ENCODE measurements at places on chromosomes 11 and 22.

GRCh38 chr22:44261861-44262595 is 50.7 kb downstream of the SHISAL1 start:
- DNase-seq = no peak

DNA sequence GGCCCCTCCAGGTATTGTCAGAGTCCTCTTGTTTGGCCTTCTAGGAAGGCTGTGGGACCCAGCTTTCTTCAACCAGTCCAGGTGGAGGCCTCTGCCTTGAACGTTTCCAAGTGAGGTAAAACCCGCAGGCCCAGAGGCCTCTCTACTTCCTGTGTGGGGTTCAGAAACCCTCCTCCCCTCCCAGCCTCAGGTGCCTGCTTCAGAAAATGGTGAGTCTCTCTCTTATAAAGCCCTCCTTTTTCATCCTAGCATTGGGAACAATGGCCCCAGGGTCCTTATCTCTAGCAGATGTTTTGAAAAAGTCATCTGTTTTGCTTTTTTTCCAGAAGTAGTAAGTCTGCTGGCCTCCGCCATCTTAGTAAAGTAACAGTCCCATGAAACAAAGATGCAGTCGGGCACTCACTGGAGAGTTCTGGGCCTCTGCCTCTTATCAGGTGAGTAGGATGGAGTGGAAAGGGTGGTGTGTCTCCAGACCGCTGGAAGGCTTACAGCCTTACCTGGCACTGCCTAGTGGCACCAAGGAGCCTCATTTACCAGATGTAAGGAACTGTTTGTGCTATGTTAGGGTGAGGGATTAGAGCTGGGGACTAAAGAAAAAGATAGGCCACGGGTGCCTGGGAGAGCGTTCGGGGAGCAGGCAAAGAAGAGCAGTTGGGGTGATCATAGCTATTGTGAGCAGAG is at the start of gene CD3E:
Gene CD3E, plus strand, starts transcription at position 163 of the 681 bp plus-strand sequence. Its CDS starts 223 bp downstream, at position 386.
- DNase-seq = peak; percentile 53

- DNase-seq = no peak
These were observed 649 bp downstream of the SELENOO start for GRCh38 chr22:50201191-50202129.

- DNase-seq = no peak
These were observed 6.6 kb upstream of the BID start for GRCh38 chr22:17780741-17781318.

- DNase-seq = no peak
These were observed 10.0 kb upstream of the PEX26 start for GRCh38 chr22:18067548-18068341.

- DNase-seq = no peak
These were observed 87.5 kb upstream of the RRM1 start for GRCh38 chr11:4006946-4007680.

- no peak for DNase-seq
These were observed 70.4 kb downstream of the GLYATL1 start for GRCh38 chr11:59009661-59010060.

GRCh38 chr11:1882265-1883238 is 9.1 kb downstream of the PRR33 start:
- peak; percentile 68 for DNase-seq

- no peak for DNase-seq
These were observed 10.2 kb downstream of the DGKZ start for GRCh38 chr11:46357483-46357936.

GRCh38 chr22:49807780-49808708 is 19.6 kb downstream of the BRD1 start:
- peak; percentile 34 for DNase-seq

DNA sequence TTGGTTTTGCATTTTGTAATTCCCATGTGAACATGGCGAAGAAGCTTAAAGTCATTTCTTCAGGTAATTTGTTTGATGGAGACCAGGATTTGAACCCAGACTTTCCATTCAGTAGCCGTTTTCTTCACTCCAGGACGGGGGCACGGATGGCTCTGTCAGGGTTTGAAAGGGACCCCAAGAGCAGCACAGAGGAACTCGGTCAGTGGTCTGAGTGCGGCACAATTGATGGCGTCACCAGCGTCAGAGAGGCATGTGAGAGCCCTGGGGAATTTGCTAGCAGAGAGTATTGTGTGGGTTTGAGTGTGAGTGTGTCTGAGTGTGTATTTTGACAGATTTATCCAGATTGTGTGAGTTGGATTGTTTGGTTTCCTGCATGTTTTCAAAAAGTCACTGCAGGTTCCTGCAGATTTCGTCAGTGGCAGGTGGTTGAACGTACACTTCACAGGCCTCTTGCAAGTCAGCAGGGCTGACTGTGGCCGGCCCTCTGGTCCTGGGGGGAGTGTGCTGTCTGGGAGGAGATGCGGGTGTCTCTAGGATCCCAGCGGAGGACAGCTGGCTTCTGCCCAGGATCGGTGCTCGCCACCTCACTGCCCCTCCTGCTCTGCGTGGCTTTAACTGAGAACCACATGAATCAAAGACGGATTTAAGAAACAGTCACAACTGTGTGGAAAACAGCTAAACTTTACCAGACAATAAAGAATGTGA is 199.3 kb downstream of the TBC1D22A start:
- no peak for DNase-seq

DNA sequence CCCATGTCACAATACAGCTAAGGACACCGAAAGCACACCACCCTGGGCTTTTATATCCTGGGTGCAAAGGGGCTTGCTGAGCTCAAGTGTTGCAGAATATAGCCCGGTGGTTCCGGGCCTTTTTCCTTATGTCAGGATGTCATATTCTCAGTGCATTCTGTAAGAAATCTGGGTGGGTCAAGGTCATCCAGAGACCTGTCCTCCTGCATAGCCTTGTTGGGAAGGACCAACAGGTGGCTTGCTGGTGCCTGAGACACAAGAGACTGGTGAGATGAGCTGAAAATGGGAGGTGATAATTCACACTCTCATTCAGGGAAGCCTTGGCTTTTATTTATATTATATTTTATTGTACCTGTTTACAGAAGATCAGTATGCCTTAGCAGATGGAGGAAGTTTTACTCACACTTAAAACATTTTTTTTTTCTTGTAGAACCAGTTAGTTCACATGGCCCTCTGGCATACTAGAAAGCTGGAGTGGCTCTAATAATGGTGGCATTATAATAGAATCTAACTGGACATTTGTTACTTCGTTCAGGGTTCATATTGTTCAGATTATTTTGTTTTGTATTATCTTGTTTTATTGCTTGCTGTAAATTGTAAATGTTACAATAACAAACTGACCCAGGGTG is 14.6 kb upstream of the TMEM123 start:
- no peak for DNase-seq

DNA sequence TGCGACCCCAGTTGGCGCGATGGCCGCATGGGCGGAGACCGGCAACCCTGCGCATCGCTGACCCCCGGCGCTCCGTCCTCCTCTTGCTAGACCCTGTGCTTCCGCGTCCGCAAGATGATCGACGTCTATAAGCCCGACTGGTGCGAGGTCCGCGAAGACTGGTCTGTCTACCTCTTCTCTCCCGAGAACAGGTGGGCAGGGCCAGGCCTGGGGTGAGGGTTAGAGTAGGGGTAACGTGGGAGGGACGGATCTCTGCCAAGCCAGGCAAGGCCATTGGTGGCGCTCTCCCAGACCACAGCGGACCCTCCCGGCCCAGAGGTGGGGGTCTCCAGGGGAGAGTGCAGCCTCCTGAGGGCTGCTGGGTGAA is 92.1 kb downstream of the CACNA1I start:
- DNase-seq = no peak

DNA sequence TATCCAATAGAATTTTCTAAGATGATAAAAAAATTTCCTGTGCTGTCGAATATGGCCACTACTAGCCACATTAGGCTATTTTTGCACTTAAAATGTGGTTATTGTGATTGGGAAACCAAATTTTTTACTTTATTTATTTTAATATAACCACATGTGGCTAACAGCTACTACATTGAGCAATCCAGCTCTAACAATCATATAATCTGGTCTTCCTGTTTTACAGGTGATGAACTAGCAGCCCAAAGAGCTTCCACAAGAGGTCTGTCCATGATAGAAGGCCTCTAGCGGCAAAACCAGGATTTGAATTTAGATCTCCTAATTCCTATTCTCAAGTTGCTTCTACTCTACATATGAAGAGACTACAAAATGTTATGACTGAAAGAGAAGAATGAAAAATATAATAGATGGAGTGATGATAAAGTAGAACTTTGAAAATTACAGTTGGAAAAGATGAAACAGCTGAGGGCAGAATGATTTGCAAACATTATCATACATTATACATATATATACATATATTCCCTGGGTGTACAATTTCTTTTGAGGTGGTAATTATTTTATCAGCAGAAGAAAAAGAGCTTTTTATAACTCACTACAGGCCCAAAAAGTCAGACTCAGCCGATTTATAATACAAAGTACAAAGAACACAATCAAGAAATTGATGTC is 363.5 kb upstream of the PITPNB start:
- no peak for DNase-seq

GRCh38 chr11:123181075-123181474 is 14.0 kb downstream of the CLMP start:
- no peak for DNase-seq

DNA sequence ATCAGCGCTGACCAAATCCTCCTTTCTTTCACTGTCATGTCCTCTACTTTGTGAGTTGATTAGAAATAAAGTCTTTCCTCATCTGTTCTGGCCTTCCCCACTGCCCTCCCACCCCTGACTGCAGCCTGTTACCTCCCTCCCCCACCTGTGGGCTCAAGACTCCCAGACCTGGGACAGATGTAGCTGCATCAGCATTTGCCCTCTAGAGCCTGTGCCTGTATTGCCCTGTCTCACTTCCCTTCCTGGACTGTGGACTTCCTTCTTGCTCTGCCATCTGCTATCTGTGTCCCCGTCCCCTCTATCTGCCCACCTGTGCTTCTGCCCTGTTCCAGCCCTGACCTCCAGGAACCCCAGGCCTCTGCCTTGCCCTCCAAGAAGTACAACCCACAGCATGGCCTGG is 122.5 kb downstream of the GALNT18 start:
- no peak for DNase-seq

GRCh38 chr11:7436657-7437056 is 48.6 kb upstream of the OLFML1 start:
- DNase-seq = no peak

DNA sequence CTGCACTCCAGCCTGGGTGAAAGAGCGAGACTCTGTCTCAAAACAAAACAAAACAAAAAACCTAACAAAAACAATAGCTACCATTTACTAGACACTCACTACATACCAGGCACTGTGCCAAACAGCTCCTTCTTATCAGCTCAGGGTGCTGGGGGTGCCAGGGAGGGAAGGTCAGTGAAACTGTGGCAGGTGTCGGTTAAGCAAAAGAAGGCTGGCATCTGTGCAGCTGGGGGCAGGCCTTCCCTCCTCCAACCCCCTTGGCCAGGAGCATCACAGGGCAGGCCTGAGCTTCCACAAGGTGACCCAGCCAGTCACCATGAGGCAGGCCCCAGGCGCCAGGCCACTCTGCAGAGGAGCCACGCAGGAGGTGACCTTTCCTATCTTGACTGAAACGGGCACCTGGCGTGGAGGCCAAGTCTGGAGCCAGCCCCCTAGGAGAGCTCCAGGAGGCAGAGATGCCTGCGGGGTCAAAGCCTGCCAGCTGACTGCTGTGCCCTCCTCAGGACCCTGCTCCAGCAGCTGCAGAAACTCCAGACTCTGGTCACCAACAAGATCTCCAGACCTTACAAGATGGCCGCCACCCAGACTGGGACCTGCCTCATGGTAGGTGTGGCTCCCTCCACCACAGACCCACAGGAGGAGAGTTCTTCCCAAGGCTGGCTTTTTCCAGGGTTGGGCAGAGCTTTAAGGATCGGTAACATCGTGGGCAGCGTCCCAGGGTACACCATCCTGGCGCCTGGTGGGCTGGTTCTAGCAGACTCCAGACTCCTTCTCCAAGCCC is 31.3 kb upstream of the DGKZ start:
- DNase-seq = no peak

GRCh38 chr11:3614742-3615171 is 27.0 kb downstream of the ART5 start:
- DNase-seq = no peak

DNA sequence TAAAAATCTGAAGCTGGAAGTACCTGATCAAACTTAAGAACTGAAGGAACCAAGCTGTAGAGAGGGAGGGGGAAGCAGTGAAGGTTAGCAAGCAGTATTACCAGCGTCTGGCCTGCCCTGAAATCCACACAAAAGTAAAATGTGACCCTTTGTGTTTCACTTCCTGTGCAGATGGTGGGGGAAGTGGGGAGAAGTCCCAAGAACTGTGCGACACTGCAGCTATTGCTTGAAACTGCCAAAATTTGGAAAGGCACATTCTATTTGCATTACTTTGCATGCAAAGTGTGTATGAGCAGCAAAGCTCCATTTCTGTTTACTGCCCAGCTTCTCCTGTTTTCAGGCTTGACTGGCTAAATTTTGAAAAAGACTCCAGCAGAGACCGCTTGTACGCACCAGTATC is 72.1 kb upstream of the BMAL1 start:
- no peak for DNase-seq

DNA sequence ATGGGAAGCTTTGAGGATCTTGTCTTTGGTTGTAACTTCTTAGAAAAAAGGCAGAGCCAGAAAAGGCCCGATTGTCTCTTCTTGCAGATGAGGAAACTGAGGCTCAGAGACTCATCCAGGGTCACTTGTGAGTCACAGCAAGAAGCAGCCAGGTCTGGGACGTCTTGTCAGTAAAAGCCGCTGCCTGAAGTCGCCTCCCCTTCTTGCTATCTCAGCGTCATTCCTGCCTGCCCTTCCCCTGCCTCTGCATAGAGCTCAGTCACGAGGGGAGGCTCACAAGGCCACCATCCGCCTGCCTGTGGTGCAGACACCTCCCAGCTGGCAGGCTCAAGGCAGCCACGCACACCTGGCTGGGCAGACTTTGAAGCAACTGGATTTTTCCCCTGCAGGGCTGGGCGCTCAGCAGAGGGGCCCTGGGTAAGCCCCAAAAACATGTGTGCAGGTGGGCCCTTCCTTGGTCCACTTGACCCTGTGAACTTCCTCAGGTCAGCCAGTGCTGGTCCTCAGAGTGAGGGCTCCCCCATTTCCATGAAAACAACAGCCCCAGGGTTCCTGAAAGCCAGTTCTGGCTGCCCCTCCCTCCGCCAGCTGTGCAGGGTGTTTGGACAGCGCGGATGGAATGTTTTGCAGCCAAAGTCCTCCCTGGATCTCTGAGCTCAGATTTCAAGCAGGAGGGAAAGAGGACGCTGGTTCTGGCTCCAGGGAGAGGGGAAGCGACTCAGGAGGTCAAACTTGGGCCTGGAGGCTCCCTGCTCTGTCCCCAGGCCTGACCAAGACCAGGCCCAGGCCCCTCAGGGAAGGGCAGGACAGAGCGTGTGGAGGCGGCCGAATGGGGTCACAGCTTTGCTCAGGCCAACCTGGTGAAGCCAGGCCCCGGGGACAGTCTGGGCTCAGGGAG is 6.0 kb upstream of the RAB3IL1 start:
- no peak for DNase-seq

- no peak for DNase-seq
These were observed 68.9 kb downstream of the PRCP start for GRCh38 chr11:82831364-82831763.

- no peak for DNase-seq
These were observed 19.9 kb downstream of the MMP10 start for GRCh38 chr11:102760344-102761035.

GRCh38 chr11:17116117-17116516 is 38.6 kb upstream of the RPS13 start:
- DNase-seq = no peak

GRCh38 chr22:46547179-46547882 is 9.9 kb upstream of the CELSR1 start:
- DNase-seq = no peak

- DNase-seq = no peak
These were observed 617.7 kb downstream of the OPCML start for GRCh38 chr11:132914600-132914999.

All from effector CD4-positive, alpha-beta T cell (primary cell).